ENCODE measurements at places on chromosomes 5 and 9. TPM values are rescaled to one million over a fixed set of nuclear protein-coding genes. Genes with fewer than 3 reads are reported as not detected.

DNA sequence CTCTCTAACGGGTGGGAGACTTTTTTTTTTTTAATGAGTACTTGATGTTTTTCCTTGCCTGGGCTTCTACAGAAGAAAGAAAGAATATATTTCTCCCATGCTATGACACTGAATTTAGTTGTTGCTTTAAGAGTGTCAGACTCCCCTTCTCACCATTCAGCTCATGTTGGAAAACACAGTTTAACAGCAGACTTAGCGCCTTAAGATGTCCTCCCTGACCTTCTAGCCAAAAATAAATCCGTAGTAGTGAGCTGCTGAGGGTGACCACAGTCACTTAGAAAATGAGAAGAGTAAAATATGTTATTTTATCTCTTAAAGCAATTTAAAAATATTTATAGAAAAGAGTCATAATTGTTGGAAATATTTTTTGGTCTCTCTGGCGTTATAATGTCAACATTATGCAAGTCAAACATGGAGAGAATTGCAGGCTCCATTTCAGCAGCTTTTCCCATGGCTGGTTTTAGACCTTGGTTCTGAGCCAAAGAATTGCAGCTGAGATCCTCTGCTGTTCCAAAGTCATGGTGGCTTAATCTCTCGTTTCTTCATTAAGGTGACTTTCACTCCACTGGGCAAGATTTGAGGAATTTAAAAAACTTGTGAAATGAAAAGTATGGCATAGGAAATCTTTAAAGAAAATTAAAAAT is 143.5 kb downstream of the GHR start:
- peaks cover 8% of the 10 kb centered on the region for H3K4me1 ChIP-seq
- no peaks in the 10 kb centered on the region for H3K36me3 ChIP-seq
- H3K4me3 ChIP-seq = no peak overlapping the region
- H3K27me3 ChIP-seq = no peaks in the 10 kb centered on the region

DNA sequence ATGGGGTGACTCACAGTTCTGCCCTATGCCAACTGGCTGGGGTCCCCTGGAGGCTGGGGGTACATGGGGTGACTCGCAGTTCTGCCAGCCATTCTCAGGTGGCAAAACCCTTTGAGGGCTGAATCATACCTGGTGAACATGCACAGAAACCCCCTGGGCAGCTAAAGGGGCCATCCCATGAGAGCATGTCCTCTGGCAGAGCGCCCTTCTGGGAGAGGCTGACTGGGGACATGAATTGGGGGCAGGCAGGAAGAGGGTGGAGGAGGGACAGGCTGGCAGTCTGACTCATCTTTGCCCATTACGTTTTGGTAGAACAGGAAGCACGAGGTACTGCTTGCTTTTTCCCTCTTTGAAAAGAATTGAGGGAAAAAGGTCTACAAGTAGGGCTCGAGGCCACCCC is 16.7 kb downstream of the TRAF1 start:
- no peak overlapping the region for H3K4me3 ChIP-seq
- peaks cover 11% of the 10 kb centered on the region for H3K4me1 ChIP-seq
- peaks cover 7% of the 10 kb centered on the region for H3K36me3 ChIP-seq

DNA sequence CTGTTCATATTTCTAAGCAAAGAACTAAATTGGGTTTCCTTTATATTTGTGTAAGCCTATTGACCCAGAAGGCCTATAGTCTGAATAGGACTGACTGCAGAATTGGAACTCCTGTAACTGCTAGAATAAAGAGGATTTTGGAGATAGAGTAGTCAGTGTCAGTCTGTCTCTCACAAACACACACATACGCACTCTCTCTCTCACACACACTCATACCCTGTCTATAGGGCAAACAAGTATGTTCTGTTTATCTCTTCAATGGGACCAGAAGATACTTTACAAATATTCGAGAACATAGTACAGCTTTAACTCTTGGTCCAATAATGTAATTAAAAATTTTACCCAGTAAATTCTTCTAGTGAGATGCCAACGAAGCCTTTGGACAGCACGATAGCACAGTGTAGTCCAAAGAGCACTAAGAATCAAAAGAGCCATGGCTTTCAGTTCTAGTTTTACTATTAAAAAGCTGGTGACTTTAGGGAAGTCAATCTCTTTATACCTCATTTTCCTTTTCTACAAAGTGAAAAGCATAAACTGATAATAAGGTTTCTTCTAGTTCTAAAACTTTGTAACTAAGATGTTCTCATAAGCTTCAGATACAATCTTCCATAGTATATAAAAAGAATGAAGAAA is 19.3 kb downstream of the ABHD17B start:
- H3K4me3 ChIP-seq = no peak overlapping the region
- no peak overlapping the region for H3K27ac ChIP-seq
- no peak for DNase-seq
- H3K27me3 ChIP-seq = no peaks in the 10 kb centered on the region
- H3K36me3 ChIP-seq = no peaks in the 10 kb centered on the region

DNA sequence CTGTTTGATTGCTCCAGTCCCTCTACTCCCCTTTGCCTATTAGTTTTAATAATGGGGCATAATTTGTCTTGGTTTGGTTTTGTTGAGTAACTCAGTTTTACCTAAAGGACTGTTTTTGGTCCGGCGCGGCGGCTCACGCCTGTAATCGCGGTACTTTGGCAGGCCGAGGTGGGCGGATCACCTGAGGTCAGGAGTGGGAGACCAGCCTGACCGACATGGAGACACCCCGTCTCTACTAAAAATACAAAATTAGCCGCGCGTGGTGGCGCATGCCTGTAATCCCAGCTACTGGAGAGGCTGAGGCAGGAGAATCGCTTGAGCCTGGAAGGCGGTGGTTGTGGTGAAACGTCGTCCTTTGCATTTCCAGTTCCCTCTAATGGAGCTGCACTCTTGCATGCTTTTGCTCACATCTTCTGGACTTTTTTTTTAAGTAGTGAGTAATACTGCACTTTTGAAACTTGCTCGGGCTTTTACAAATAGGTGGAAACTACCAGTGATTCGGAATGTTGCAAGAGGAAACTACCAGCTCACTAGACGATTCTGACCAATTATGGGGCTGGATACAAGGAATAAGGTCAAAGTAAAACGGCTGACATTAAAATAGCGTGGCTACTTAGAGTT is 721 bp upstream of the MAML1 start:
- H3K4me3 ChIP-seq = peak overlapping the region; percentile 91
- peak overlapping the region; percentile 58 for H3K27ac ChIP-seq
- peak; percentile 93 for DNase-seq
- H3K4me1 ChIP-seq = peaks cover 19% of the 10 kb centered on the region

DNA sequence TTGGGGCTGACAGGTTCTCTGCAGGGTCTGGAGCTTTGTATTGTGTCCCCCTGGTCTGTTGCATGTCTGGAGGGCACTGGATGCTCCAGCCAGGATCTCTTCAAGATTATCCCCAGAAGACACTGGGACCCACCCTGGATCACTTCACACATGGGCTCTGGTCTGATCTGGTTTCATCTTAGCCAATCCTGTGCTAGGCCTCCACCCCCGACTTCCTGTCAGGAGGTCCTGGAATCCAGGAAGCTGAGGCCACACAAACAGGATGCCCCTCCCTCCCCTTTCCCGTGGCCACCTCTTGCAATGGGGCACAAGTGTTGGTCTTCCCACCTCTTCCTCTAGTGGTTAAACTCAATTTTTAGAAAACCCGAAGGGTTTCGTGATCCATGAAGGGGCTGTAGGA is 242.6 kb upstream of the MVB12B start:
- no peak overlapping the region for H3K27ac ChIP-seq
- H3K4me1 ChIP-seq = no peaks in the 10 kb centered on the region
- no peak overlapping the region for H3K4me3 ChIP-seq
- peaks cover 52% of the 10 kb centered on the region for H3K27me3 ChIP-seq

GRM6 gene
- not detected for total RNA-seq

DNA sequence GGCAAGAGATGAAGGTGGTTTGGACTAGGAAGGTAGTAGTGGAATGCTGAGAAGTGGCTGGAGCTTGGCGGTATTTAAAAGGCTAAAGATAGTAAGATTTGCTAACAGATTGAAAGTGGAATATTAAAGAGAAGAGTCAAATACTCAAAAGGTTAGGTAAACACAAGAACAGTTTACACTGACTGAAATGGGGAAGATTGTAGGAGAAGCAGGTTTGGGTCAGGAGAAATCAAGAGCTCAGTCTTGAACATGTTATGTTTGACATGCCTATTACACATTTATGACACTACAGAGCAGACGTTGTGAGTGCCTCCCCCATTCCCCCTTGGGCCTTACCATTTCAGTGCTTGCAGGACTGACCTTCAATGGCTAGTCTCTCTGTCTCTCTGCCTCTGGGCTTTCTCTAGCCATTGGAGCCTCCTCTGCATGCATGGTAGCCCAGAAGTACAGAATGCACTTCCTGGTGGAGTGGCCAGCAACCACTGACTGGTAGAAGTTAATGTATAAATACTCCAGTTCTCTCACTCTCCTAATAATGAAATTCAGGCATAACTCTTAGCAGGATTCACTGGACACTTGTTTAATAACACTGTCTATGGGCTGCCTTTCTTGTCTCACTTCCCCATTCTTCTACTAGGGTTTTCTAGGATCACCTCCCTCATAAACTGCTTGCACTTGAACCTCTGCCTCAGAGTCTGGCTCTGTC is 56.8 kb downstream of the HMGCS1 start:
- no peaks in the 10 kb centered on the region for H3K4me1 ChIP-seq
- H3K27me3 ChIP-seq = peaks cover 58% of the 10 kb centered on the region
- no peak overlapping the region for H3K27ac ChIP-seq
- DNase-seq = no peak
- no peak overlapping the region for H3K4me3 ChIP-seq
- H3K36me3 ChIP-seq = no peaks in the 10 kb centered on the region

FRMPD1 gene
- total RNA-seq = not detected

NLN gene
- total RNA-seq = 24.6 TPM

C5orf63 gene
- total RNA-seq = 11.1 TPM

- no peaks in the 10 kb centered on the region for H3K27me3 ChIP-seq
- DNase-seq = peak; percentile 17
- H3K4me3 ChIP-seq = no peak overlapping the region
- H3K36me3 ChIP-seq = peaks cover 5% of the 10 kb centered on the region
- H3K27ac ChIP-seq = peak overlapping the region; percentile 52
- H3K4me1 ChIP-seq = peaks cover 19% of the 10 kb centered on the region
Observed at GRCh38 chr9:119963258-119963797, 594.1 kb upstream of the BRINP1 start.

C1QTNF3 gene
- total RNA-seq = 0.49 TPM

CSF1R gene
- 1.6 TPM for total RNA-seq

- no peak overlapping the region for H3K27ac ChIP-seq
- no peak for DNase-seq
Observed at GRCh38 chr5:150140830-150141229, 14.8 kb downstream of the PDGFRB start.

PCAT7 gene
- total RNA-seq = not detected

DNA sequence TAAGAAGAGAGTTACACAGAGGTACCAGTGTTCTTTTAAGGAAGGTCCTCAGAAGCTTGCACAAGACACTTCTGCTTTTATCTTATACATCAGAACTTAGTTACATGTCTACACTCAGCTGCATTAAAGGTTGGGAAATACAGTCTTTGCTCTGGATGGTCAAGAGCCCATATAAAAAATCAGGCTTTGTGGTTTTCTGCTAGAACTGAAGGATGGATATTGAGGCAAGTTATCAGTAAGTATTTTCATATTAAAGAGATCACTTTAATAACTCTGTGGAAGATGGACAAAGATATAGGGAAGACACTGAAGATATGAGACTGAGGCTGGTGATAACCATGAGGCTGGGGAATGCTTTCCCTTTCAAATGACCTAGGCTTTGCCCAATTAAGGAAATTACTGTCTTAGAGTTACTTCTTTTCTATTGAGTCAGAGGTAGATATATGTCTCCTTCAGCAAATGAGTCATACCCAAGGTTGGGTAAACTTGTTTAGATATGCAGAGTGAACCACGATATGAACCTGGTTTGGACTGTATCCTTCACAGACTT is 87.0 kb upstream of the TNC start:
- peak; percentile 83 for DNase-seq
- H3K4me1 ChIP-seq = peaks cover 35% of the 10 kb centered on the region
- peak overlapping the region; percentile 44 for H3K27ac ChIP-seq
- no peak overlapping the region for H3K4me3 ChIP-seq

GRCh38 chr9:88233091-88233490 is 94.8 kb upstream of the SPATA31C2 start:
- H3K36me3 ChIP-seq = peaks cover 6% of the 10 kb centered on the region
- no peak for DNase-seq
- H3K4me1 ChIP-seq = no peaks in the 10 kb centered on the region
- H3K27me3 ChIP-seq = no peaks in the 10 kb centered on the region

- H3K36me3 ChIP-seq = no peaks in the 10 kb centered on the region
- DNase-seq = no peak
- H3K4me3 ChIP-seq = no peak overlapping the region
Observed at GRCh38 chr5:149399775-149400174, 20.7 kb upstream of the IL17B start.

ANKRA2 gene
- total RNA-seq = 19.3 TPM

DNA sequence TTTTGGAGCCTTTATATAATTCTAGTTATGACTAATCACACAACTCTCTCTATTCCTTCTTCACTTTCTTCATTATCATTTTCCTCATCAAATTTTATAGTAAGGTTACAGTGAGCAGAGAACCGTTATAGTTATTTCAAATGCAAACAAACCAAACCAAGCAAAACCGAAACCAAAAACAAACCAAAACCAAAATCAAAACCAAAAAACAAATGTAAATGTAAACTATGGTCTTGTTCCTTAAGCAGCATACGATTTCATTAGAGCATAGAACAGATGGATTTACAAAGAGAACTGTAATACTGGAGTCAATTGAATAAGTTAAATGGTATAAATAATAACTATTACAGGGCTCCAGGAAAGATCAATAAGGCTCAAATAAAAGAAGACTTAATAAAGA is 447.1 kb downstream of the LRRC70 start:
- no peak overlapping the region for H3K4me3 ChIP-seq
- DNase-seq = no peak
- peaks cover 7% of the 10 kb centered on the region for H3K4me1 ChIP-seq
- H3K27me3 ChIP-seq = no peaks in the 10 kb centered on the region

DNA sequence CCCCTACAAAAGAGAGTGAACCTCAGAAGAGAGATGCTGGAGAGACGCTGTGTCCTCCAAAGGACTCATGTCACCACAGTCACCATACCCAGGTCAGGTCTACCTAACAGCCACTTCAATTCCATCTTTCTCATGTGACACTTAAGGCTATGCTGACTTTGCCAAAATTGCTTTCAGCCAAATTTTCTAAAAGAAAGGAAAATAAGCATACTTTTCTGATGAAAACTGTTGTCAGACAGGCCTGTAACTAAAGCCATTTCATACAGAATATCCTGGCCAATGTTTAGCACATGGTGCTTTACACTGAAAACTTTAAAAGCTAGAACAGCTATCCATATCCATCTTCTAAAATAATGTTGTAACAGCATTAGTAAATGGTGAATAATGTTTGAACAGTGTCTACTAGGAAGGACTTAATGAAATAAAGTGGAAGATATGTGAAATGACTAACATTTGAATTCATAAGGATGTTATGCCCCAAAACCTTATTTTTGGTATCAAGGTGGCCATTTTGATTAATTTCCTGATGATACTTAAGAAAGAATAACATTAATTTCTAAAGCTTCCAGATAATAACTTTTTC is 97.2 kb downstream of the NFIB start:
- peaks cover 8% of the 10 kb centered on the region for H3K36me3 ChIP-seq
- DNase-seq = no peak
- no peak overlapping the region for H3K4me3 ChIP-seq
- H3K27me3 ChIP-seq = no peaks in the 10 kb centered on the region
- peaks cover 53% of the 10 kb centered on the region for H3K4me1 ChIP-seq
